Mucosa of gallbladder (tissue), 1 donor: ENCODE measurements at places on chromosomes 1 and 21.

GRCh38 chr1:41359211-41360073 is 1.8 kb upstream of the FOXO6 start:
- DNase-seq = no peak

DNA sequence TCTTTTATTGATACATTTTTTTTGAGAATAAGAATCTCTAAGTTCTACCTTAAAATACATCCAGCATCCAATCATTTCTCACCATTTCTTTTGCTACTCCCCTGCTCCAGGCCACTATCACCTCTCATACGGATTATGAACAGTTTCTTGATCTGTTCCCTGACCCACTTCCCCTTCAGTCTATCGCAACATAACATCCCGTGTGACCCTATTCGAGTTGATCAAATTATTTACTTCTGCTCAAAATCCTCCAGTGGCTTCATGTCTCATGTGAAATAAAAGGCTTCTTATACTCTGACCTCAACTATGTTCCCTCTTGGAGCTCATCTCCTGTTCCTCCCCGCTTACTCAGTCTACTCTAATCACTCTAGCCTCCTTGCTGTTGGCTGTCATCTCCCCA is 5.2 kb downstream of the ALG14 start:
- DNase-seq = no peak

GRCh38 chr1:153849487-153850185 is 73.1 kb downstream of the GATAD2B start:
- no peak for DNase-seq

DNA sequence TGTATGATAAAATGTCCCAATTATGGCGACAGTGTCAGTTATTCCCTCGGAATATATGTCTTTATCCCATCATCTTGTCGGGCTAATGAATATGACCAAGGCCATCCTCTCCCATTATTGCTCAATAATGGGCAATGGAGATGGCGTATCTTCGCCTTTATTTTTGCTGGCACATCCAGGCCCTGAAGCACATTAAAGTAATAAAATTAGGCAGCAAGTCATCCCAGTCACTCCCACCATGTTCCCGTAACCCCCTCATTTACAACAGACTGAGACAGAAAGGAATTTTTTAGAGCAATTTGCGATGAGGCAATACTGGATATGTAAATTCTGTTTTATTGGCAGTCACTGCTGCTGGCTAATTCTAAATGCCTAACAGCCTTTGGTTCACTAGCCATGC is 35.3 kb downstream of the CLIC6 start:
- DNase-seq = no peak

GRCh38 chr1:229101011-229101871 is 169.7 kb upstream of the RAB4A start:
- DNase-seq = no peak

DNA sequence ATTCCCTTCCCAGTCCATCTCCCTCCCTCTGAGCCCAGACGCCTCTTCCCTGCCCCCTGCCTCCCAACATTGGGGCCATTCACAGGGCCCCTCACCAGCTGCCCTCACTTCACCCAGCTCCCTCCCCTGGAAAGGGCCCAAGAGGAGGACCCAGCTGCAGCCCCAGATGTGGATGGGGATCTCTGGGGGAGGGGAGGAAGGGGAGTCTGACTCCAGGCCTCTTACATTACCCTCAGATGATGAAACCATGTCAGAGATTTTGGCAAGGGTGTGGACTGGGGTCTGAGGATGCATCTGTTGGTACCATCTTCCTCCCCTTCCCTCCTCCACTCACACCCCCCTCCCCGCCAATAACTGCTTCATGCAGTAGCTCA is 1.1 kb upstream of the KIF21B start:
- no peak for DNase-seq

- DNase-seq = no peak
These were observed 16.2 kb downstream of the CSRP1 start for GRCh38 chr1:201490708-201491131.

GRCh38 chr1:26203642-26204318 is 13.4 kb downstream of the CATSPER4 start:
- no peak for DNase-seq

- DNase-seq = no peak
These were observed 1466.9 kb downstream of the KCNT2 start for GRCh38 chr1:195141294-195141693.

GRCh38 chr1:165235155-165235776 is 121.2 kb downstream of the LMX1A start:
- DNase-seq = no peak
